ENCODE measurements at places on chromosomes 1 and 21.

DNA sequence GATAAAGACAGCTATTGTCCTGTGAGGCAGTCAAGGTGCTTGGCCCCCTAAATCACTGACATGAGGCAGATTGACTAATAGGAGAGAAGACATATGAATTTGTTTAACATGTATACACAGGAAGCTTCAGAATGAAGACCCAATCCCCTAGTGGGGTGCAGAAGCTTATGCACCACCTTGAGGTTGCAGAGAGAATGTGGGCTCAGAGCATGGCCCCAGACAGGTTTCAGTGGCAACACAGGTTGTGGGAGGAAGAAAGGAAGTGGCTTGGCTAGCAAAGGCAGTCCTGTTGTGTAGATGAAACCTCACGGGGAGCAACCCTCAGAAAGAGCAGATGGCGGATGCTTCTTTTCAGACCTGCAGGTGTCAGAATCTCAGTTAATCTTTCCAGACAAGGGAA lies 37.0 kb upstream of the PARP1 start:
- DNase-seq, result no peak

GRCh38 chr1:112504001-112504660 lies 4.6 kb upstream of the WNT2B start:
- no peak for DNase-seq

DNA sequence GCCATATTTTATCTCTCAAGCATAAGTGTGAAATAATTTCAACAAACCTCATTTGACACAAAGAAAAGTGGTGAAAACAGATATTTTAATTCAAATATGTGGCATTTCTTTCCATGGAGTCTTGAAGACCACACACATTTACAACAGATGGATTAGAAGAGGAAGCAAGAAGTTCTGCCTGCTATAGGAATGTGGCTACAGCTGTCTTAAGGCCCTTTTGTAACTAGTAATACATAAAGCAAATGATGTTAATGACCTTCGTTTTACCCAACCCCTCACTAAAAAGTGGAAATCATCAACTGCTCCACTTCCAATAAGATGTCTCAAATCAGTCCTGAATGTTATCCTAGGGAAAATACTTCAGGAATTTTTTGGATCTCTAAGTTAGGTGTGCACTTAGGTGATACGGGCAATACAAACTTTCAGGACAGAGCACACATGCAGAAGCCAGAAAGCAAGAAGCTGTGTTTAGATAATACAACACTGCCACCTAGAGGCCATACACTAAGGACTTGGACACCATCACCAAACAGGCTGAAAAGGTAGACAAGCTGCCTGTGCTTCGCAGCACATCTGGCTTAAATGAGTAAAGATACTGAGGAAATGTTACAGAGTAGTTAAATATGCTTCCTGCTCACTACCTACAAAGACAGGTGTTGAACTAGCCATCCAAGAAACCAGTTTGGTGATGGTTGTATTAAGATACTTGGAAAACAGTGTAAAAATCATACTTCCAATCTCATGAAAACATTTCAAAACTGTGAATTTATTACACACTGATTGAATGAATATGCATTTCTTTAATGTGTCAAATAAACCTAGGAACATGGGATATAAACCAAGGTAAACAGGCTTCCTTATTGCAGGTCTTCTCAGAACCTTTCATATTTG lies 24.4 kb downstream of the RRAGC start:
- DNase-seq, result no peak

- DNase-seq, result no peak
Measured at GRCh38 chr1:63703701-63704107, 70.1 kb upstream of the ROR1 start.

GRCh38 chr1:245599371-245600174 lies 444.8 kb downstream of the KIF26B start:
- no peak for DNase-seq

GRCh38 chr1:244104309-244105060 lies 53.4 kb downstream of the ZBTB18 start:
- DNase-seq, result no peak

DNA sequence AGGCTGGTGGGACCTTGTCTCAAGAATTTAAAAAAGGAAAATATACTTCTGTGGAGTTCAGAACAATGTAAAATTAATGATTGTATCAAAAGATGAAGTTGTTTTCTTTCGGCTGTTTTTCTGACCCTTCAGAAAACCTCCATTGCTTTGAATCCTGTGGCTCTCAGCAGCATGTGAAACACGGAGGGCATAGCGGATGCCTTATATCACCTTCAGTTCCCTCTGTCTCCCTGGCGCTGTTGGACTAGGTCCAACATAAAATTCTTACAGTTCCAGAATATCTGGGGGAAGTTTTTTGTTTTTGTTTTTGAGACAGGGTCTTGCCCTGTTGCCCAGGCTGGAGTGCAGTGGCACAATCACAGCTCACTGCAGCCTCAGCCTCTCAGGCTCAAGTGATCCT lies 7.4 kb downstream of the ZBTB8A start:
- DNase-seq, result no peak

DNA sequence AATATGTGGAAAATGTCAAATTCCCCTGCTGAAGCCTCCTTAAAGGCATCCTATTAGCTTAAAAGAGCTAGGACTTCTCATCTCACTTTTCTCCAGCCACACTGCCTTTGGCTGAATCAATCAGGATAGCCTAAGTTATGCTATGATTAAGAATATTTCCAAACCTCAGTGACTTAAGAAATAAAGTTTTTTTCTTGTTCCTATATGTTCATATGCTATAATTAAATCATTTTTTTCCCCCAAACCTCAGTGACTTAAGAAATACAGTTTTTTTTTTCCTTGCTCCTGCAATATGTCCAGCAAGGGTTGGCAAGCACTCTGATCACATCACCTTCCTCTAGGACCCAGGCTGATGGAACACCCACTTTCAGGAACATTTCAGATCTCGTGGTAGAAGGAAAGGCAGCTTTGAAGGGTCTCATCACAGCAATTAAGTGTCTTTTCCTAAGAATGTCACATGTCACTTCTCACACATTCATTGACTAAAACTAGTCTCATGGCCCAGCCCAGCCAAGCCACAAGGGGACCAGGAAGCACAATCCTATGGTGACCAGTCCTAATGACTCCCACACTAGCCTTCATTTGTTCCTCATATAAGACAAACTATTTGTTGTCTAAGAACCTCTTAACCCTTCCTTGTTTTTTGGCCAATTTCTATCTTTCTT lies 6.3 kb upstream of the JUN start:
- no peak for DNase-seq

DNA sequence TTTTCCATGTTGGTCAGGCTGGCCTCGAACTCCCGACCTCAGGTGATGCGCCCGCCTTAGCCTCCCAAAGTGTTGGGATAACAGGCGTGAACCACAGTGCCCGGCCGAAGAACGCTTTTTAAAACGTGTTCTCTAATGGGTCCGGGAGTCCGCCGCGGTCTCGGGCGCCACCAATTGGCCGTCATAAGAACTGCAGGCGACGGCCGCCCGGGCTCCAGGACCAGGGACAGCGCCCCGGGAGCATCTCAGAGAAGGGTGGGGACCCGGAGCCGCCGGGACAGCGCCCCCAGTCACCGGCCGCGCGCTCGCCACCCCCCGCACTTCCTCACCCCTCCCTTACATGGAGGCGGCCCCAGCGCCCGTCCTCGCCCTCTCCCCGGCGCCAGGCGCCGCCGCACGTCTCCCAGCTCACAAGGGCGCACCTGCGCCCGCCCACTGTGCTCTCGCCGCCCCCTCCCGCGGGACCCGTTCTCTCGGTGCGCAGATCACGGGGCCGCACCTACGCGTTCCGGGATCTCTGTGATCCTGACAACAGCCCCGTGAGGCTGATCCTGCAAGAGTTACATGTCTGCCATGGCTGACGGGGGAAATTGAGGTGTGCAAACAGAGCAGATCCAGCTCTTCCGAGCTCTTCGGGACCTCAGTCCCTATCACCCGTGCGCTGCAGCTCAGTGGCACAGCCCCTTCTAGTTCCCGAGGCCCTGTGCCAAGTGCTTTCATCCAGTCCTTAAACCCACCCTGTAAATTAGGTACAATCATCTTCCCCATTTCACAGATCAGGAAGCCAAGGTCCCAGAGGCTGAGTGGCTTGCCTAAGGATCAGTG lies 9.8 kb downstream of the RAP1GAP start:
- peak; percentile 25 for DNase-seq

DNA sequence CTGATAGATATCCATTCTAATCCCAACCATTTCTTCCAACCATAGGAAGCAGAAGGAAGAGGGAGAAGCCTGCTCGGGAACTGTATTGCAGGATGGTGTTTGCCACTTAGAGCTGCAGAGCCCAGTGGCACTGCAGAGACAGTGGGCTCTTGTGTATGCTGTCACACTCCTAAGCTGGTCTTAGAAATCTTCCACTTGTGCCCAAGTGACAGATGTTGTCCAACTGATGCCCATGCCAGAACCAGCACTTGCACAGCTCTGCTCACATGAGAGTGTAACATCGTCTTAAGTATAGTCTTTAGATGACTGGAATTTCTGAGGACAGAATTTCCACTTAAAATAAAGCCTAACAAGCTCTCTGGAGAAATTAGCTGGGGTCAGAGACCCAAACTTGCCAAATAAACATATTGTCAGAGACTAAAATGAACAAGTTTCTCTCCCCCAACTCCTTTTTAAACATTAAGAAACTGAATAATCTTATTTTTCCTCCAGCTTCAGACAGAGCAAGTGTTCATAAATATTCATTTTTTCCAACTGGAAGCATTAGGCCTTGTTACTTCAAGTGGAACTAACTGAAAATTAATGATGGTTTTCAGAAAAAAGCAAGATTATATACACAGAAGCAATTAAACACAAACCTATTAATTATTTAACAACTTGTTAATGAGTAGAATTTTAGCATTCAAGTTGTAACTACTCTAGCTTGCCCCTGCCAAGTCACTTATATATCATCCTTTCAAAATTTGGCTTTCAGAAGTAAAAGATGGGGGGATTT lies 577.3 kb downstream of the AJAP1 start:
- no peak for DNase-seq

- DNase-seq, result no peak
Measured at GRCh38 chr1:65572701-65573421, 152.4 kb downstream of the LEPR start.

GRCh38 chr1:245365095-245366020 lies 210.6 kb downstream of the KIF26B start:
- DNase-seq, result no peak
